ENCODE measurements at places on chromosomes 1 and 21.

DNA sequence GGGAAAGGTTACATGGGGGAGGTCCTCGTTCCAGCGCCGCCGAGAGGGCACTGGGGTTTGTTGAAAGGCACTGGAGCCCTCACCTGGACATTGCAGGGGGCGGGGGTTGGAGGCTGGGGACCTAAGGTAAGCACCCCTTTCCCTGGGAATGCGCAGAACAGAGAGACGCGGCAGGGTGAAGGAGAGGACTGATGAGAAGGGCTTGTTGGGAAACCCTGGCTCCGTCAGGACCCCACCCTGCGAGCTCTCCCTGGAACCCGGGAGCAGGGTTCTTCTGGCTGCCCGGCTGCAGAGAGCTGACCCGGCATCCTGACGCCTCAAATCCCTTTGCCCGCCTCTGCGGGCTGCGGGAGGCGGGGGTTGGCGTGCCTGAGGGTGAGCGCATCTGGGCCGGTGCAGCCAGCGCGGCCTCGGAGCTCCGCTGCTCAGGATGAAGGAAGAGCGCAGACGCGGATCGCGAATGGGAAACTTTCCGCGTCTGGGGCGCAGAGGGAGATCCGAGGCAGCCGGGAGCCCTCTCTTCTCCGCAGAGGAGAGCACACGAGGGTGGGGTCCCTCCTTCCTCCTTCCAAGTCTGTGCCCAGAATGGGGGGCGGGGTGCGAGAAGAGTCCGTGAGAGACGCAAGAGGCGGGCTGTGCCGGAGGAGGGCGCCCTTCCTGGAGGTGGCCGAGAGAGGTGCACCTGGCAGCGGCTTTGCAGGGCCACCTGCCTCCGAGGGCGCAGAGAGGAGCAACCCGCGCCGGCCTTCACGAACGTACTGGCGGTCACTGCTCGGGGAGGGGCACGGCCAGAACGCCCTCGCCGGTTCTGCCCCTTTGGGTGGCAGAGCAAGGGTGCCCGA is 2.4 kb downstream of the IGSF21 start:
- DNase-seq = no peak

GRCh38 chr1:197811769-197812168 is 36.5 kb upstream of the DENND1B start:
- DNase-seq = no peak

GRCh38 chr21:38083535-38083934 is 167.3 kb upstream of the KCNJ6 start:
- no peak for DNase-seq

GRCh38 chr1:150138044-150138443 is 11.7 kb upstream of the PLEKHO1 start:
- DNase-seq = no peak

GRCh38 chr1:37051346-37051745 is 17.0 kb upstream of the GRIK3 start:
- DNase-seq = no peak

DNA sequence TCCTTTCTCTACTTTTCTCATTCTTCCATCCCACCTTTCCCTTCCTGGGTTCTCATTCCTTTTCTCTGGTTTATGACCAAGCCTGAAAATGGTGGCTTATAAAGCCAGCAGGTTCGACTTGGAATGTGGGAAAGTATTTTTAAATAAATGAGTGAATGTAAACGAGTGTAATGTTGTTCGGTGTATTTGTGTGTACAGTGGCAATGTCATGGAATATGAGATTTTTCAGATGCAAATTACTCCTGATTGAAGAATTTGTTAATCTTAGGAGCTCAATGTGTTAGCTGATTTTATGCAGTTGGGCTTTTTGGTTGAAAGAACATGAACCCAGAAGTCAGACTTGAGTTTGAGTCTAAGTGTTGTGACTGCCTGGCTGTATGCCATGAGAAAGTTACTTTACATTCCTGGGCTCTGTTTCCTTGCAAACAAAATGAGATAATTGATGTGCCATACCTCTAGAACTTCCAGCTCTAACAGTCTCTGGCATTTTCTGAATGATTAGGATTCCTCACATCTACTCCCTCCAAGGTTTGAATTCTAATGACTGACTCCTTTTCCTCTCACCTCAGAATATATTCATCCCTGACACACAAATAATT is 6.6 kb downstream of the SGIP1 start:
- no peak for DNase-seq

GRCh38 chr1:3501856-3502640 is 47.6 kb downstream of the ARHGEF16 start:
- DNase-seq = peak; percentile 81

- peak; percentile 13 for DNase-seq
These were observed 31.8 kb upstream of the JUN start for GRCh38 chr1:58815686-58816071.

DNA sequence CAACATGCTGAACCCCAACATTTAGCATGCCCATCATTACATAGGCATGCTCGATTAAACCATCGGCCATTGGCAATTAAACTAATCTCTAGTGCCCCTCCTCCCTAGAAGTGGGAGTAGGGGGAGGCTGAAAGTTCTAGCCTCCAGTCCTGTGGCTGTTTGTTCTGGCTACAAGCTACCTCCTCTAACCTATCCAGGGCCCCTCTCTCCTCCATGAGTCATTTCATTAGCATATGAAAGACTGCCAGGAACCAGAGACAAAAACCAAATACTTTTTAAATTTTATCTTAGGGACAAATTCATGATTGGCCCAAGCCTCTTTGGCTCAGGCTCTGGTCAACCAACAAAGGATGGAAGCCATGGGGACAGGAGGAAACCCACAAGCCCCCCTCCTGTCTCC is 231.1 kb downstream of the CACNA1E start:
- no peak for DNase-seq

GRCh38 chr1:218775501-218776021 is 398.1 kb upstream of the LYPLAL1 start:
- no peak for DNase-seq

- no peak for DNase-seq
These were observed 175.8 kb upstream of the SPAG17 start for GRCh38 chr1:118360817-118361216.

DNA sequence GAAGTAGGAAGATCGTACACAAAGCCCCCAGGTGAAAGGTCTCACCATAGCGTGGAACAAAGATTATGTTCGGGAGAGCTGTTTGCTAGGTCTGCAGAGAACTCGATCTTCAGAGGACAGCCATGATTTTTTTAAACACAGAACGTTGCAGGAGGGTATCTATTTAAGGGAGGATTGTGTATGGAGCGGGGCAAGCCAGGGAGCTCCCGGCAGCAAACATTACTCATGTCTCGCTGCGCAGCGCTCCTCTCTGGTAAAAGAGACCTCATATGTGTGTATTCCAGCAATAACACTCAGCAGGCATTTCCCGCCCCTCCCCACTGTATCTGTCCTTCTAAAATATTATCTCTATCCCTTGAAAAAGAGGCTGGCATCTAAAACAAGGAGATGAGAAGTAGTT is 2.7 kb downstream of the GLIS1 start:
- no peak for DNase-seq

DNA sequence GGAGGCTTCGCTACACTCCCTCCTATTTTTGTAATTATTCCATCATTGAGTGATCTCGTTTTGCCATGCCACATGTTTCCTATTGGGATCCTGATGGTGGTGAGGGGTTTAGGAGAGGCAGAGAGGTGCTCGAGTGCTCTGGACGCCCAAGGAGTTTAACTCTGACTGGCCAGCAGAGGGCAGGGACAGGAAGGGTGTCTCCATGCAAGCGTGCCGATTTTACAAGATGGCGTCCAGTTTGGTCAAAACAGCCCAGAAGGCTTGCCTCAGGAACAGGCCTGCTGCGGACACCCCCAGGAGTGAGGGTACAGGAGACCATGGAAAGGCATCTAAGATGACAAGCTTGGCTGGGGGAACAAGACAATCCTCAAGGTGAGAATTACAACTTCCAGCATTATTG is 33.8 kb upstream of the KCNE2 start:
- DNase-seq = no peak

DNA sequence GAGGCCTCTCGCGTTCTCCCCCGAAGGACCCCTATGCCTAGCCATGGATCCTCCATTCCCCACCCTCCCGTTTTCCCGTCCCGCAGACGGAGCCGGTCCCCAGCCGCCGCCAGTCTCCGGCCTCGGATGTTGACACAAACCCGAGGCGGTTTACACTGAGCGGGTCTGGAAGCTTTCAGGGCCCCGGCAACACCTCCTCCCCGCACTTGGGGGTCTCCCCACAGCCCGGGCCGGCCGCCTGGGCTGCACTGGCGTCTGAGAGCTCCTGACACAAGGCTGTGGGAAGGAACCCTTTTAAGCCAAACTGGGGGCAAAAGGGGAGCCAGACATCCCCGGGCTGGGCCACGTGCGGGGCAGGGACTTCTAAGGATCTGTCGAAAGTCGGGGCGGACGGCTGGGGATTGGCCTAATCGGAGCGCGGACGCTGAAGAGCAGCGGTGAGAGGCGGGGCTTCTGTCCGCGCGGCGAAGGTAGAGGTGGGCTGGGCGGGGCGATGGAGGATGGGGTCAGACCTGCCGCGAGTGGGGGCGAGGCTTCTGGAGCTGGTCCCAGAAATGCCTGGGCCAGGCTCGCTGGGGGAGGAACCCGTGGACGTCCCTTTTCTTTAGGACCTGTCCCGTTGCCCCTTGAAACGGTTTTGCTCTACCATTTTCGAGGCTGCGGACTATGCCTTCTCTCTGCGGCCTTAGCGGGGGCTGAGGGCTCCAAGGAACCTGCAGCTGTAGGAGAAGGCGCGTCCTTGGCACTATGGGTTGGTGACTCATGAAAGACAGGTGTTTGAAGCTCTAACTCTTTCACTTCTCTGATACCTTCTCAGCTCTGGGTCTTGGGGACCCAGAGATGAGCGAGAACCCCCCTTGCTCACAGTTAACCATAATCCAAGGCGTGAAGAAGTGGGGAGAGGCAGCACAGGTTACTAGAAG is 1.2 kb upstream of the HPCAL4 start:
- no peak for DNase-seq

DNA sequence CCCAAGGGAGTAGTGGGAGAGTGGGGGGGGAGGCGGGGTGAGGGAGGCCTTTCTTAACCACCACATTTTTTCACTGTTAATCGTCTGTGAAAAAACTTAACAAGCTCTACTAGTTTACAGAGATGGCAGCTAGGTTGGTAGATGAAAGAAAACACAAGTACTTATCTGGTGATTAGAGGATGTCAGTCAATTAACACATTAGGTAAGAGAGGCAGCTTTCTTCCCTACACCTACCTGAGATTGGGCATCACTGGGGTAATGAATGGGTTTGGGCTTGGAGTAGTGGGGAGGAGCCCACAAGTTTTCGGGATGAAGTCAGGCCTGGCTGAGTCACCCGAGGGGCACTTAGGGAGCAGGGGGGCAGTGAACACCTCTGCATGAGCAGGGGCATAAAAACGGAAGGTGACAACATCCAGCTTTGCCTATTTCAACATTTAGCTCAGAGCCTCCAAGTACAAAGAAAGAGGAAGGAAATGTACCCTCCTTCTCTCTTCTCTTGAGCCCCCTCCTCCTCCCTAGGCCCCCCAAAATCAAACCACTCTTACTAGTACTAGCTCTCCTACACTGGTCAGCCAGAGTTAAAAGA is 2.5 kb downstream of the LBR start:
- peak; percentile 59 for DNase-seq

DNA sequence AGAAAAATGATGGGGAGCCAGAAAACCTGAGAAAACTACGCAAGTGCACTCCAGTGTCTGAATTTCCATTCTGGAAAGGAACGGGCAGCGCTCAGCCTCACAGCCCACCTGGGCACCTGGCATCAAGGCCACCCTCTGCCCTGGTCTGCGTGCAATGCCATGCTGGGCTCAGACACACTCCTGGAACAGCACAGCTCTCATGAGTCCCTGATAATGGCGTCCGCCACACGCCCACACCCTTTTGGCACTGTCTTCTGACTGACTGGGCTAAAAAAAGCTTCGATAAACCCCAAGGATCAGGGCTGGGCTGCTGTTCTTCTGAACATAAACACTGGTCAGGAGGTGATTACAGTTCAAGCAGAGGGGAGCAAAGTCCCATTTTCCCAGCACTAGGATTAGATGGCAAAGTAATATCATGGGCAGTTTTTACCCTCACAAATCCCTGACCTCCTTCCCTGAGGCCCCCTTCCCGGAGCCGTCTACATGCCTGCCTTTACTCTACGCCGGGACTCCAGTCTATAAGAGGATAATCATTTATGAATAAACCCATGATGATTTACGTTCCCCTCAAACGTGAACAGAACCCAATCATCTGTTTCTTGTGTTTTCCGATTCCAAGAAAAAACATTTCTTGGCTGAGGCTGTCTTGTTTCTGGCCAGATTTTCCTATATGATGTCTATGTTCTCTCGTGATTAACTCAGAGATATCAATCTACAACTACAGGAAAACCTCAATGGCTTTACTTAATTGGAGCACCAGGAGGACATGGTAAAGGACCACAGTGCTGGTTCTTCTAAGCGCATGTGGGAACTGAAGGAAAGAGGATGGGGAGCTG is 22.6 kb downstream of the RCAN1 start:
- no peak for DNase-seq

- no peak for DNase-seq
These were observed 1.6 kb downstream of the HPCAL4 start for GRCh38 chr1:39689635-39690034.

- DNase-seq = peak; percentile 87
These were observed 117.2 kb upstream of the GUCA2B start for GRCh38 chr1:42035830-42036604.

DNA sequence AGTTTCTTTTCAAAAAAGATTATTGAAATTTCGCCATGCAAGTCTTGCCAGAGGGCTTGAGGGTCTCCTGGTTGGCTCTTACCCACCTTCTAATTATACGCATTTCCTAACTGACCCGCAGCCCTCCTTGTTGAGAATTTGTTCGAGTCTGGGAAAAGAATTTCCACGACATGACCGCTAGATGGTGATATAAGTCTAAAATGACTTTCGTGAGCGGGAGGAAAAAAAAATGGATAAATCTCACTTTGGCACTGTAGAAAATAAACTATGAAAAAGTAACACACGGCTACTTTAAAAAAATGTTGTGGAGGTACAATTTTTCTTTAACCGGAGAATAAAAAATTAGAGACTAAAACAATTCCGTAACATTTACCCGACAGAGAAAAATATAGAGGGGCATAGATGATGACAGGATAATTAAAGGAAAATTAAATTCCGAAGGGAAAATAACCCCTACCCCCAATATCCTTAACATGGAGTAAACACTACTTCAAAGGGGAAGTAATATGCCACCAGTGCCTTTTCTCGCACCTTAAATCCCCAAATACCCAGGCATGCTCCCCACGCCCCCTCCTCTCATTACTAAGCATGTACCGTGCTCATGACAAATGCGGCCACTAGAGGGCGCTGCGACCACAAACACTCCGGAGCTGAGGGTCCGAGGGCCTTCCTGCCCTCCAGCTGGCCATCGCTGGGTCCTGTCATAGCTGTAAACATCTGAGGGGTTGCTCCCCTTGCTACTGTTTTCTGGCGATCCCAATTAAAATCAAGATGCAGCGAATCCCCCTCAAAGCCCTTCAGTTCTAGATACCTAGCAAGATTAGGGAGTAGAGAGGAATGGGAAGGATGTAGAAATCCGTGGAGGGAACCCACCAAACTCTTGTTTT is 266.9 kb downstream of the ASTN1 start:
- no peak for DNase-seq

GRCh38 chr1:53024117-53024516 is 37.9 kb upstream of the PODN start:
- no peak for DNase-seq

GRCh38 chr1:167328816-167329483 is 108.3 kb downstream of the POU2F1 start:
- peak; percentile 63 for DNase-seq

GRCh38 chr1:35298464-35298863 is 30.0 kb downstream of the ZMYM4 start:
- DNase-seq = peak; percentile 9
